Small intestine (tissue), 16 donors: ENCODE measurements at places on chromosomes 4 and X. TPM values are rescaled to one million over a fixed set of nuclear protein-coding genes. Genes with fewer than 3 reads are reported as not detected.
A peak's percentile ranks its signal among the peaks of the same experiment; 100 is the strongest.

The SPIN2A gene
- 0.12 TPM for polyA plus RNA-seq

DNA sequence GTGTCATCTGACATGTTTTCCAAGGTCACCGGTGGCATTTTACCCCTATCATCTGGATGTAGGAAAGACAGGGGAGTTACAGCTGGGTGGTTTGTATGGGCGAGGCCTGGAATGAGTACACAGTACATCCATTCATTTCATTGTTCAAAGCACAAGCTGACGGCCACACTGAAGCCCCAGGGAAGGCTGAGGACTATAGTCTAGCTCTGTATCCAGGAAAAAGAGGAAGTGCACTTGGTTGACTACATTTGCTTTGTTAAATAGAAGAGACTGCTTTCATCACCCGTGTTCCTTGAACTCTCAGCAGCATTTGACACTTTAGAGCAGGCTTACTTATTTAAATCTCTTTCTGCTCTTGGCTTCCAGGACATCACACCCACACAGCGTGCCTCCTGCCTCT lies 1041.0 kb upstream of the TENM3 start:
- no peaks in the 10 kb centered on the region for H3K27me3 ChIP-seq
- H3K27ac ChIP-seq: no peak overlapping the region
- H3K4me3 ChIP-seq: no peak overlapping the region
- H3K4me1 ChIP-seq: no peaks in the 10 kb centered on the region
- no peaks in the 10 kb centered on the region for H3K36me3 ChIP-seq
- no peak for DNase-seq

The PCSK1N gene
- polyA plus RNA-seq: 97.5 TPM

GRCh38 chr4:188707036-188707435 lies 567.8 kb downstream of the TRIML1 start:
- H3K36me3 ChIP-seq: no peaks in the 10 kb centered on the region
- no peak for DNase-seq
- no peaks in the 10 kb centered on the region for H3K27me3 ChIP-seq
- no peak overlapping the region for H3K4me3 ChIP-seq
- no peaks in the 10 kb centered on the region for H3K4me1 ChIP-seq
- H3K27ac ChIP-seq: no peak overlapping the region

DNA sequence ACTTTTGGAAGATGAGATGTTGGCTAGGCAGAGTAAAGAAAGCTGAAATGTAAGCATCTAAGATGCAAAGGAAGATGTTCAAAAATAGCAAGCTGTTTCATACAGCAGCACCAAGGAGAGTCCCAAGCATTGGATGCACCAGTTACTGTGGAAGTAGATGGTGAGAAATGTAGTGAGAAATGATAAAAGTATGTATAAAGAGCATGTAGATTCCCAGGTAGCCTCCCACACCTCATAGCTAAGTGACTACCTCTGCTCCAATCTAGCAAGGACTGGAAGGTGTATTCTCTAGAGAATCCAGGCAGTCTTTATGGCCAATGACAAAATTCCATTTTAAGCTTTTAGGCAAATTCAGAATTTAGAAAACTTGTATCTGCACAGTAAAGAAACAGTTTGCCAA lies 50.9 kb upstream of the C4orf54 start:
- no peaks in the 10 kb centered on the region for H3K4me1 ChIP-seq
- DNase-seq: no peak
- no peaks in the 10 kb centered on the region for H3K27me3 ChIP-seq
- H3K27ac ChIP-seq: no peak overlapping the region
- no peak overlapping the region for H3K4me3 ChIP-seq

DNA sequence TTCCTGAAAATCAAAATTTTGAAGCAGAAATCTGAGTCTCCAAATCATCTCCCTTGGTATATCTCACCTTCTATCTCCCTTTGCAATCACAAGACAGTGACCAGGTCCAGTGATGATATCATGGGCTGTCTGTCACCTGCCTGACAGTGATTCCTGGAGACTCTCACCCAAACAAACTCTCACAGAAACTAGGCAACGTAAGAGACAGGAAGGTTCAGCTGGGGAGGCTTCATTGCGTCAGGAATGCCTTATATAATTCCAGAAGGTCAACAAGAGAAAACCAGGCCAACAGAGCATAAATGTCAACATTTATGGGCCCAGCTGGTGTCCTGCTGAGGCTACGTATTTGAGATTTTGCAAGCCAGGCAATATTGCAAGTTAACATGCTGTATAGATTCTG lies 412.7 kb downstream of the KCNIP4 start:
- no peaks in the 10 kb centered on the region for H3K36me3 ChIP-seq
- H3K4me3 ChIP-seq: no peak overlapping the region
- DNase-seq: no peak
- H3K27me3 ChIP-seq: no peaks in the 10 kb centered on the region
- H3K27ac ChIP-seq: no peak overlapping the region

The RAB39B gene
- polyA plus RNA-seq: 0.91 TPM

DNA sequence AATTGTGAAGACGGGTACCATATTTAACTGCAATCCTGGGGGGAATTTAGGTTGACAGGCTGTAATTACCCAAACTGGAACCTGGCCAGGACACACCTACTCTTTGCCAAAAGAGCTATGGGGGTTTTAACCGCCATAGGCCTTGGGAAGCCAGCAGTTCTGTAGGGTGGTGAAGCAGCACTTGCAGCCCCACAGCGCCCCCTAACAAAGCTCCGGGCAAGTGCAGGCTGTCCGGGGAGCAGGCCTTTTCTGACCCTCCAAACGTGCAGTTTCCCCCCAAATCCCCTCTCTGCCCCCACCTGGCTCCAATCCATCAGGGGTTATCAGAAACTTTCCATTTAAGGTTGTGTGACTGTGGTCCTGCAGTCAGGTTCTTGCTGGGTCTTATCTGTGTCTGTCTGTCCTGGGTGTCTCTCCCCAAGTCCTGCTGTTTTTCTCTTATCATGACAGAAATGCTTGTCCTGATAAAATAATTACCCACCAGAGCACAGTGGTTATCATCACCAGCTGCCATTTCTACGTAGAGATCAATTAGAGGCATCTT lies 350.9 kb downstream of the MID1IP1 start:
- no peaks in the 10 kb centered on the region for H3K4me1 ChIP-seq
- H3K36me3 ChIP-seq: no peaks in the 10 kb centered on the region
- no peak overlapping the region for H3K27ac ChIP-seq

The ANAPC10 gene
- 10.1 TPM for polyA plus RNA-seq

The ENPP6 gene
- polyA plus RNA-seq: 4.7 TPM

DNA sequence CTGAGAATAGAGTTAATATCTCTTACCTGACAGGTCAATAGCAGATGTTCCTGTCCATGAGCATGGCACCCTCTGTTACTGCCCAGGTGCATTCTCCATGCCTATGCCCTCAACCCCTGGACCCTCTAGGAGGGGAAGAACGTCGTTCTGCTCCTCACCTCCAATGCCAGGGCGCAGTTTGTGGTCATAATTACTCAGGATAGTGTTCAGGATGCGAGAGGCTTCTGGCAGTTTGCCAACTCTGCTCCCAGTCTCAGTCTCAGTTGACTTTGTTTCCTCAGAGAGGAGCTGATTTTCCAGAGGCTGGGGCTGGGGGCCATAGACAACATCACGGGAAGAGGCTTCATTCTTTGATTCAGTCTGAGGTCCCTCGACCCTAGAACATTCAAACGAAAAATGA lies 4.4 kb downstream of the GABRE start:
- H3K4me1 ChIP-seq: no peaks in the 10 kb centered on the region
- no peak for DNase-seq
- no peak overlapping the region for H3K4me3 ChIP-seq
- H3K36me3 ChIP-seq: no peaks in the 10 kb centered on the region
- no peak overlapping the region for H3K27ac ChIP-seq

The OTC gene
- polyA plus RNA-seq: 65.4 TPM

DNA sequence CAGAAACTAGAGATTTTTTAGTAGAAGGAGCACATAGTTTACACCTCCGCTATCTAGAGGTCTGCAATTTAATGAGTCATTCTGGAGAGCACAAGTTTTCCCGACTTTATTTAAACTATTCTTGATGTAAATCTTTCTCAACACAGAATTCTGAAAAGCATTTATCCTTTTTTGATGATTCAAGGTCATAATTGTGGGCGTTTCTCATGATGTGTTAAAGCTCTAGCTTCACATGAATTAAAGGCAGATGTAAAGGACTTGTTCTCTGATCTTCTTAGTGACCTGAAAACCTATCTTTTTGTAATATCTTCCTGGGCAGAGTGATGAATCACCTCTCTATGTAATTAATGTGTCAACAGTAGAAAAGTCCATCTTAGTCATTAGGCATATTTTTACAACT lies 128.8 kb downstream of the COMMD8 start:
- DNase-seq: no peak
- H3K4me1 ChIP-seq: no peaks in the 10 kb centered on the region
- no peaks in the 10 kb centered on the region for H3K36me3 ChIP-seq
- no peaks in the 10 kb centered on the region for H3K27me3 ChIP-seq
- no peak overlapping the region for H3K27ac ChIP-seq

The DMRTC1 gene
- polyA plus RNA-seq: not detected

The CXCL10 gene
- 2.4 TPM for polyA plus RNA-seq

- no peak overlapping the region for H3K27ac ChIP-seq
- no peak for DNase-seq
- no peaks in the 10 kb centered on the region for H3K36me3 ChIP-seq
- H3K4me1 ChIP-seq: peaks cover 11% of the 10 kb centered on the region
- no peaks in the 10 kb centered on the region for H3K27me3 ChIP-seq
These were observed 514.2 kb upstream of the GALNT7 start for GRCh38 chr4:172654457-172654856.

The SH2D1A gene
- polyA plus RNA-seq: not detected

GRCh38 chr4:36206012-36206411 lies 38.3 kb downstream of the ARAP2 start:
- H3K27me3 ChIP-seq: no peaks in the 10 kb centered on the region
- no peak for DNase-seq
- H3K36me3 ChIP-seq: no peaks in the 10 kb centered on the region
- no peaks in the 10 kb centered on the region for H3K4me1 ChIP-seq
- no peak overlapping the region for H3K4me3 ChIP-seq
- H3K27ac ChIP-seq: no peak overlapping the region

GRCh38 chr4:659851-660250 lies 14.2 kb downstream of the ATP5ME start:
- peaks cover 2% of the 10 kb centered on the region for H3K27me3 ChIP-seq
- no peak overlapping the region for H3K27ac ChIP-seq
- no peaks in the 10 kb centered on the region for H3K4me1 ChIP-seq
- no peak overlapping the region for H3K4me3 ChIP-seq
- no peaks in the 10 kb centered on the region for H3K36me3 ChIP-seq

The CDX4 gene
- polyA plus RNA-seq: not detected

- H3K27ac ChIP-seq: no peak overlapping the region
- H3K36me3 ChIP-seq: no peaks in the 10 kb centered on the region
These were observed 61.2 kb upstream of the DAPP1 start for GRCh38 chr4:99755223-99755944.

GRCh38 chr4:61468024-61468720 lies 268.0 kb downstream of the ADGRL3 start:
- no peaks in the 10 kb centered on the region for H3K36me3 ChIP-seq
- no peak overlapping the region for H3K4me3 ChIP-seq
- H3K27ac ChIP-seq: no peak overlapping the region
- DNase-seq: no peak
- no peaks in the 10 kb centered on the region for H3K4me1 ChIP-seq

- no peak overlapping the region for H3K27ac ChIP-seq
- no peaks in the 10 kb centered on the region for H3K4me1 ChIP-seq
- no peaks in the 10 kb centered on the region for H3K36me3 ChIP-seq
- H3K4me3 ChIP-seq: no peak overlapping the region
These were observed 15.5 kb upstream of the NHS start for GRCh38 chrX:17359500-17359899.

The ZNF185 gene
- 1.4 TPM for polyA plus RNA-seq

DNA sequence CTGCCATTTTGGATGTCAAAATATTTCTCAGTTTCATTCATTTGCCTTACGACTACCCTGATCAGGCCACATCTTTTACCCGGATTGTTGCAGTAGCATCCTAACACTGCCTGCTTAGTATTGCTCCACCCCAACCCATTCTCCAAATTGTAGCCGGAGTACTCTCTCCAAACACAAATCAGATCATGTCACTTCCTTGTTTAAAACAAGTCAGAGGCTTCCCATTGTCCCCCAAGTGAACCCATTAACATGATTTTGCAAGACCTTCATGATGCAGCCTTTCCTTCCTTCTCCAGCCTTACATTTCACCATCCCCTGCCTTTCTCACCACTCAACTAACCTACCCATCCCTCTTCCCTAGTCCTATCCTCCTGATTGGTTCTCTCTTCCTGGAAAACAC lies 53.1 kb downstream of the FANCB start:
- H3K27ac ChIP-seq: no peak overlapping the region
- no peaks in the 10 kb centered on the region for H3K27me3 ChIP-seq
- H3K36me3 ChIP-seq: no peaks in the 10 kb centered on the region
- DNase-seq: no peak
- H3K4me1 ChIP-seq: no peaks in the 10 kb centered on the region
- no peak overlapping the region for H3K4me3 ChIP-seq

DNA sequence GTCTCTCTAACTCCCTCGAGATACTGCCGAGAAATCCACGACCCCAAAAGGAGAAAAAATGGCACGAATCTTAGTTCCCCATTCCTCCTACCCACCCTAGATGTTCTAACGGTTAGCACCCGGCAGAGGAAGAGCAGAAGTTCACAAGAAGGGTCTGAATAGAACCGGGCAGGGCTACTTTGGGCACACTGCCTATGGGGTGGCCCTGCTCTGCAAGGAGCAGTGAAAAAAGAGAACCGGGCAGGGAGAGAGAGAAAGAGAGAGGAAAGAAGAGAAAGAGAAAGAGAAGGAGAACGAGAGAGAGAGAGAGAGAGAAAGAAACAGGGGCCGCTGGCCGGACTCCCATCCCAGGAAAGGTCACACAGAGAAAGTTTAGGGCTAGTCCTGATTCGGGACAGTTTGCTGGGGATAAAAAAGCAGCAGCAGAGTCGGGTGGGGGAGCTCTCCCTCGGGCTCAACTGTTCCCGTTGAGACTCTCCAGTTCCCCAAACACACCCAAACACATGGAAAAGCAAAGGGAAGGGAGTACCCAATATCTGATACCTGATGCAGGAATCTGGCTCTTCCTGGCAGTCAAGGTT lies 468 bp downstream of the GLA start:
- H3K36me3 ChIP-seq: no peaks in the 10 kb centered on the region
- DNase-seq: no peak
- peak overlapping the region; percentile 59 for H3K4me3 ChIP-seq

- peak overlapping the region; percentile 92 for H3K4me3 ChIP-seq
- no peaks in the 10 kb centered on the region for H3K36me3 ChIP-seq
- peak overlapping the region; percentile 85 for H3K27ac ChIP-seq
- DNase-seq: no peak
These were observed 553 bp upstream of the MED28 start for GRCh38 chr4:17613761-17614415.

DNA sequence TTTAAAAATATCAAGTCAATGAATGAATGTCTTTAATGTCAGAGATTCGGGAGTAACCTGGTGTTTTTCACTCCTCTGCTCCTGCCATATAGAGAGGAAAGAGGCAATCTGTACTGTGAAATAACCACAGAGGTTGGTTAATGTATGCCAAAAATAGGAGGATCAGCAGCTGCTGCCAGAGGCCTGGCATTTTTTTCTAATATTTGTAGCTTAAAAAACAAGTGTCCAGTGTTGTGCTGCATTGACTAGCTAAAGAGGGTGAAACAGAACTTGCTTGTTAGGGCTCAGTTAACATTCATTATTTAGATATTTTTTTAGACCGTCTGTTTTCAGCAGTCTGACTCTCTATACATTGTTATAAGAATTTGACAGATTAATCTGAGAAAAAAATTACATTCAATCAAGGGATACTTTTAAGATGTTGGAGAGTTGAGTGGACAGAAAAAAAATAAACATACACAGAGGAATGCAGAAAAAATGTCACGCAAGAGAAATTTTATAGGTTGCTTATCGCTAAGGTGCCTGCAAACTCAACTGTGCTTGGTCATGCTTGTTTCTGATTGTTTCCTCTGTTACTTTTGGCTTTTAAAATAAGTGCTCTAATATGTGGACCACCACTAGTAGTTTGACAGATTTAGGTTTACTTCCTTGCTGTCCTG lies 392.3 kb upstream of the GALNT7 start:
- no peak for DNase-seq
- no peaks in the 10 kb centered on the region for H3K4me1 ChIP-seq
- H3K36me3 ChIP-seq: no peaks in the 10 kb centered on the region
- H3K27me3 ChIP-seq: no peaks in the 10 kb centered on the region
